ENCODE measurements at places on chromosomes 7 and 10. TPM values are rescaled to one million over a fixed set of nuclear protein-coding genes. Genes with fewer than 3 reads are reported as not detected.

Gene SLC13A4
- not detected for total RNA-seq

Gene RELN
- 2.2 TPM for total RNA-seq

Gene PDGFA
- 159 TPM for total RNA-seq

Gene TMEM236
- 0.16 TPM for total RNA-seq

Gene ENTPD7
- total RNA-seq, result 5.4 TPM

Gene PRKAR1B
- total RNA-seq, result 11.6 TPM

Gene AGAP4
- 13.1 TPM for total RNA-seq

DNA sequence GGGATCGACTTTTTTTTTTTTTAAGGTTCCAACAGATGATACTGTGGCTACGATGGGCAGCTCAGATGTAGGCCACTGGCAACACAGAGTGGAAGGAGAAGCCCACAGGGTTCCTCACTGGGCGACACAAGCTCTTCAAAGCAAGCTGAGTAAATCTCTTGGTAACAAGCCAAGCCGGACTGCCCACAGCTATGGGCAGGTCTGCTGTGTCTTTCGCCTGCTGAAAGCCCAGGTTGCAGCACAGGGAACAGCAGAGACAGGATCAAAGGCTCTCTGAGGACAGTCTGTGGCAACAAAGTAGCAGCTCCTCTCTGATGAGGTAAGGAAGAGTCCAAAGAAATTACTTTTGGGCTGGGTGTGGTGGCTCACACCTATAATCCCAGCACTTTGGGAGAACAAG, 83.6 kb downstream of the KCNMA1 start:
- peak; percentile 10 for ATAC-seq

DNA sequence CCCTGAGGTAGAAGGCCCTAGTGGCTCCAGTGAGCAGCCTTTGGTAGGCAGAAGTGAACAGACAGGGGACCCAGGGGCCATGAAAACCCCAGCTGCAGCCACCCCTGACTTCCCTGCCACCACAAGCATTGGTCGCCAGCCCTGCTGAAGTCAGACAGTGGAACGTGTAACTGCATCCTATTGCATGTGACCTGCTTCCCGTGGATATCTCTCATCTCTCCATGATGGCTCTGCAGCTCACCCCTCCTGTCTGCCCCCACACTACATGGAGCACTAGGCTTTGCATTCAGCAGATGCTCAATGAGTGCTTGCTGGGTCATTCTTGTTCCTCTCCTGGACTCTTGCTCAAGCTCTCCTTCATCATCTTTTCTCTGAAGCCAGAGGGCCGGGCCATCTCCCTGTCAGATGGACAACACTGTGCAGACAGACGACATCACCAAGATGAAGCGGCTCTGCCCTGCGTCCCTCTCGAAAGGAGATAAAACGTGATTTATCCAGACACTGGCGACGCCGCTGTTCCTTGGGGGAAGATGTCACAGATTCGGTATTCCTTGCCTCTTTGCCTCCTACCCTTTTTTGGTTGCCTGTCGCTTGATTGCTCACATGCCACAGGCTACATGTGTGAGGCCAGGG, 117.5 kb downstream of the SH3PXD2A start:
- ATAC-seq, result no peak

GRCh38 chr10:71598621-71599055, 120.9 kb downstream of the C10orf105 start:
- peak; percentile 84 for ATAC-seq

DNA sequence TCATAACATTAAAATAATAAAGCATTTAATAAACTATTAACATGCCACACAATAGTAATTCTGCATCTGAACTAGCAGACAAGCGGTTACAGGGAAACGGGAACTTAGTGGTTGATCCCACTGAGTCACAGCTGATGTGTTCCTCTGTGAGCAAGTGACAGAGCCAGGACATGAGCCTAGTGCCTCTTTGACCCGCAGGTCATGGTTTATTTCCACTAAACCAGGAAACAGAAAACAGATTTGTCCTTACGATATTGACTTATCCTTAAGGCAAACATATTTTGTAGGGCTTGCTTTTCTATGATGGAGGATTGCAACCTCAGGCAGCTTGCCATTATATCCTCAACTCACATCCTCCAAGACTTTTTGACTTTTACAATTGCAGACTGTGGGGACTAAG, 987.3 kb downstream of the CCSER2 start:
- no peak for ATAC-seq

GRCh38 chr7:31791881-31792280, 104.9 kb downstream of the PPP1R17 start:
- ATAC-seq, result no peak

GRCh38 chr10:97583476-97583875, 713 bp upstream of the HOGA1 start:
- no peak for ATAC-seq

DNA sequence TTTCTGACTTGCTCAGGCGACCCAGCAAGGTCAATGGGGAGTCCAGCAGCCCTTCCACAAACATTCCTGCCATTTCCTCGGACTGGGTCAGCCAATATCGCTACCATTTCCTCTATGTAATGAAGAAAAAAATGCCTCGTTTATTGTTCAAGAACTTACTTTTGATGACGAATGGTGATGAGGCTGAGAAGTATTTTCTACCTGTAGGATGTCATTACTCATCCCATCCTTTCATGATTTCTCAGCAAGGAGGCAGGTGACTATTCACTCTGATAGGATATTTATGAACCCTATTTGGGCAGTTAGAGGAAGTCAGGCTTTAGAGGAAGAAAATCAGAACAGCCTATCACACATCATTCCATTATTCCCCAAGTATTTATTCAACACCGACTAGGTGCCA, 178.6 kb downstream of the FANK1 start:
- no peak for ATAC-seq
